ENCODE measurements at places on chromosomes 2 and 18.
A peak's percentile ranks its signal among the peaks of the same experiment; 100 is the strongest.

DNA sequence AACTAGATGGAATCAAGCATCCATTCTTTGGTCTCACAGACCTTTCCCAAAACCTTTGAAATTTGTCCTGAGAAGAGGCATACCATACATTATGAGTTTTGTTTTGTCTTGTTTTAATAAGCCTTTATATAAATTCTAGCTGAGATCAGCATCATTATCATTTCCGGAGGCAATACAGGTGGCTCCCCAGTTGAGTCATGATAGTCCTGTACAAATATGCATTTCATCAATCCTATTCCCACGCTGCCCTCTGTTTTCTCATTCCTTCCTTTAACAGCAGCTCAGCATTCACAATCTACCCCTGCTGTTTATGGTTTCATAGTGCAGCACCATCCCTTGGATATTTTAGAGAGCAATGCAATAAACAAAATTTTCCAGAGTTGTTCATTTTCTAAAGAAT is 216.7 kb downstream of the TXNL1 start:
- no peak for DNase-seq

GRCh38 chr2:203594541-203594940 is 59.4 kb upstream of the RAPH1 start:
- DNase-seq, result no peak

DNA sequence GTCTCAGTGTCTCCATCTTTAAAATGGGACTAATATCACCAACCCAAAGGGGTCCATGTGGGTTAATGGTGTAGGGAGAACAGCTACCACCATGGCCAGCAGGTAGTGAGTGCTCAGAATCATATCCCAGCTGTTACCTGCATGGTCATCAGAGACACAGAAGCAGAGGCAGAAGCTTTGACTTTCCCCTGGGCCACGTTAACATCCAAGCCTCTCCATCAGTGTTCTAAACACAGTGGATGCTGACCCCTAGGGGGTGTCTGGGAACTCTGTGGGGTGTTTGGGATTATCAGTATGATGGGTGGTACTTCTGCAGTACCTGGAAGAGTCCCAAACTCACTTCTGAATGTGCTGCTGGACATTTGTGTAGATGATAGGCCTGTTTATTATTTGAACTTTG is 93.6 kb downstream of the GYPC start:
- DNase-seq, result no peak

GRCh38 chr2:217846321-217846743 is 156.5 kb downstream of the TNS1 start:
- no peak for DNase-seq

GRCh38 chr2:101113441-101114267 is 37.5 kb downstream of the TBC1D8 start:
- no peak for DNase-seq

DNA sequence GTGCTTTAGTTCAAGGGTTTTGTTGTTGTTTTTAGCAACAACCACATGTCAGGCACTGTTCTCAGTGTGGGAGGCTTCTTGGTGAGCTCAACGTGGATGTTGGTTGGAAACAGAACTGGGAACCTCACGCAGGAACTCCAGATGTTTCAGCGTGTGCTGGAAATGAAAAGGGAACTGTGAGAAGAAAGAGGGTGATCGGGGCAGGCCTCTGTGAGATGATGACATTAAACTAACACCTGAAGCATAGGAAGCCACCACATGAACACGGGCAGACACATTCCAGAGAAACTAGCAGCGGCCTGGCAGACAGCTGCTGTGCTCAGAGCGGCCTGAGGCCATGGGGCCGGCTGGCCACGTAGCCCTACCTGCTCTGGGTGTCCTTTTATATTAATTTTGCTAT is 66.4 kb downstream of the COA5 start:
- DNase-seq, result no peak

DNA sequence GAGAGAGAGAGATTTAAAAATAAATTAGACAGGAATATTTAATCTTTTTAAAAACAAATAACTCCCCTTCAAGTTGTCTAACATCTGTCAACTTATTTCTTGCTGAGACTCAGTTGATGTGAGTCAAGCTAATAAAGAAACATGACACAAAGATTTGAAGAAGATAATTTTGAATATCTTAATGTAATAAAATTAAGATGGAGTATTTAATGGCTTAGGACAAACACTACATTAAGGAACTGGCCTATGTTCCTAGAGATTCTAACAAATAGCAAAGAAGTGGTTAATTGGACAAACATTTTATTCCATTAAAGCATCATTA is 134.0 kb downstream of the INSIG2 start:
- DNase-seq, result no peak

GRCh38 chr2:224357098-224357901 is 44.6 kb downstream of the FAM124B start:
- DNase-seq, result peak; percentile 63

- DNase-seq, result no peak
Measured at GRCh38 chr18:37421341-37422077, 144.1 kb downstream of the CELF4 start.
